ENCODE measurements at places on chromosomes 11 and 22. TPM values are rescaled to one million over a fixed set of nuclear protein-coding genes. Genes with fewer than 3 reads are reported as not detected.
A peak's percentile ranks its signal among the peaks of the same experiment; 100 is the strongest.

ANO1 gene
- total RNA-seq: not detected

DNA sequence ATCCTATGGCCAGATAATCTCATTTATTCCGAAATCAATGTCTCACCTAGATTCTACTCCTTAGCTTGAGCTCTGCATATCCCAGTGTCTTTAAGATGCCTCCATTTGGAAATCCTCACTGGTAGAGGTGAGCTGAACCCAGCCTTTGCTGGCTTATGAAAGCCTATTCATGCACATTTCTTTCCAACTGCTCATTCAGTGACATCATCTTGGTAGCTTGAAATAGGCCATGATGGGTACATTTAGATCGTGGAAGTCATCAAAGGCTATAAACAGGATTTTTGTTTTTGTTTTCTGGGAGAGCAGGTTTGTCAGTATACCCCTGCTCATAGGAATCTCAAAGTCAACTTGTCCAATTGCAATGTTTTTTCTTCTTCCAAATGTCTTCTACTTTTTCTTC is 6.0 kb downstream of the NXPE1 start:
- no peaks in the 10 kb centered on the region for H3K36me3 ChIP-seq
- DNase-seq: no peak
- no peak overlapping the region for H3K4me3 ChIP-seq

DNA sequence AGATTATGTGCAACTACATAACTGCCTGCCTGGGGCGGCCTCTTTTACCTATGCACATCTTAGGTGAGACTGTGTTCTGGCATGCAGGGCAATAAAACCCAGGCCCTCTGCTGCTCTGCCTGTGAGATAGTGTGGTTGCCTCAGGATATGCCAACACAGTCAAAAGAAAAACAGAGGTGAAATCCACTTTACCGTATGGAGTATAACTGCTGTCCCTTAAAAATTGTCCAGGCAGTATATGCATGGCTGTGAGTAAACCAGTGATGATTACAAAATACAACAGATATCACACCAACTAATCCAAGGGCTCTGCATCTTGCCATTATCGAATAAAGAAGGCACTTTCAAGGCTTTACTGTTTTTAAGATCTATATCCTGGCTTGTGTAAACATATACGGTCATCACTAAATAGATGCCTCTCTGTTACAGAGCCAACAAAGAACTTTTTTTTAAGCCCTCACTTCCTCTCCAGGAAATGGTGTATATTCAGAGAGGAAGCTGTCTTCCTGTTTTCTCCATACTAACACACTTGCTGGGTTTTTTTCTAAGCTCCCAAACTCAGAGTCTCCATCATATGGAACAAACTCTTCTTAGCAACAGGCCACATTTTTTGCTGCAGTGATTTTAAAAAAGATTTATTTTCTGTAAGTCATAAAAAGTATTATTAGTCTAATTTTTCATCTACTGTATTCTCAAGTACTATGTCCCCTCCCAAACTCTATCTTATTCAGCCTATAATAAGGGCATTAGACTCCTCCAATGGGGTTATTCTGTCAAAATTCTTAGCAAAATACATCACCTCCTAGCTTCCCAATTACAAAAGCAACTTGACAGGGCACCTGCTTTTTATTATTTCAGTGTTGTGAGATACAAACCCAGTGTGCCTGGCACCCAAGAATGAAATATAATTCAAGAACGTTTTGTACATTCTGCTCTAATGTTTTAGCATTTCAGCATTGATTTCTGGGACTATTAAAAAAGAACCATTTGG is 135.2 kb downstream of the MAML2 start:
- H3K27ac ChIP-seq: peak overlapping the region; percentile 21
- no peaks in the 10 kb centered on the region for H3K27me3 ChIP-seq
- peak overlapping the region; percentile 10 for H3K4me3 ChIP-seq
- no peaks in the 10 kb centered on the region for H3K36me3 ChIP-seq
- peaks cover 91% of the 10 kb centered on the region for H3K4me1 ChIP-seq

EPS8L2 gene
- total RNA-seq: 7.8 TPM

GRCh38 chr11:110525883-110526282 is 96.1 kb downstream of the FDX1 start:
- H3K36me3 ChIP-seq: no peaks in the 10 kb centered on the region
- DNase-seq: no peak

SYT12 gene
- total RNA-seq: not detected

OR52I1 gene
- total RNA-seq: not detected

SAA4 gene
- not detected for total RNA-seq

GRCh38 chr22:49674479-49675050 is 153.1 kb downstream of the BRD1 start:
- no peak for DNase-seq
- H3K27ac ChIP-seq: no peak overlapping the region
- no peaks in the 10 kb centered on the region for H3K36me3 ChIP-seq
- H3K27me3 ChIP-seq: peaks cover 11% of the 10 kb centered on the region

GRCh38 chr11:103234974-103235373 is 125.7 kb downstream of the DYNC2H1 start:
- DNase-seq: no peak
- H3K4me1 ChIP-seq: no peaks in the 10 kb centered on the region
- no peak overlapping the region for H3K4me3 ChIP-seq

SMC1B gene
- 0.38 TPM for total RNA-seq

DNA sequence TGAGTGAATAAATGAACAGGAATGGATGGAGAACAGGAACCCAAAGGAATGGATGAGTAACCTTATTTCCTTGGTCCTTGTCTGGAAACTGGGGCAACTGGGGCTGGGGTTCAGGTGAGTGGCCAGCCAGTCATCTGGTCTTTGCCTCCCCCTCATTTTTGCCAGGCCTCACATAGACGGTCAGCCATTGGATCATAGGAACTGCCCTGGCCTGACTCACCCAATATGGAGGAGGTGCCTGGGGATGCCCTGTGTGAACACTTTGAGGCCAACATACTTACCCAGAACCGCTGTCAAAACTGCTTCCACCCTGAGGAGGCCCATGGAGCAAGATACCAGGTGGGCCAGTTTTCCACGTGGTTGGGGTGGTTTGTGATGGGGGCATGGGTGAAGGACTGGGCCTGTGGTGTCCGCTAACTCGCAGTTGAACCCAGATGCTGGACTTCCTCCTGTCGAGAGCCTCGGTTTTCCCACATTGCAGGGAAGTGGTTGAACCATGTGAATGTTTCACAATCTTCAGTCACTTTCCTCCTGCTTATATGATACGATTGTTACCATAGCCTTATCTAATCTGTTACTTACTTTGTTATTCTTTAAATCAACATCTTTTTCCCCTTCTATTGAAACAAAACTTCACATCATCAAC is 4.4 kb downstream of the TRIOBP start:
- no peaks in the 10 kb centered on the region for H3K27me3 ChIP-seq
- DNase-seq: no peak
- H3K4me1 ChIP-seq: peaks cover 1% of the 10 kb centered on the region
- H3K4me3 ChIP-seq: no peak overlapping the region
- no peak overlapping the region for H3K27ac ChIP-seq

EXPH5 gene
- total RNA-seq: 0.85 TPM

GRCh38 chr11:117045196-117045595 is 53.0 kb downstream of the SIK3 start:
- no peak overlapping the region for H3K4me3 ChIP-seq
- H3K27me3 ChIP-seq: no peaks in the 10 kb centered on the region
- H3K27ac ChIP-seq: no peak overlapping the region
- no peak for DNase-seq
- no peaks in the 10 kb centered on the region for H3K36me3 ChIP-seq

TH gene
- not detected for total RNA-seq

HBB gene
- total RNA-seq: not detected

NOX4 gene
- not detected for total RNA-seq

- no peaks in the 10 kb centered on the region for H3K4me1 ChIP-seq
- DNase-seq: no peak
These were observed 20.5 kb upstream of the CLPB start for GRCh38 chr11:72454791-72455190.

SNX15 gene
- 21.6 TPM for total RNA-seq

- H3K4me1 ChIP-seq: peaks cover 24% of the 10 kb centered on the region
- peak overlapping the region; percentile 89 for H3K27ac ChIP-seq
- DNase-seq: peak; percentile 40
- H3K36me3 ChIP-seq: no peaks in the 10 kb centered on the region
- H3K27me3 ChIP-seq: no peaks in the 10 kb centered on the region
- peak overlapping the region; percentile 69 for H3K4me3 ChIP-seq
These were observed 536 bp downstream of the YWHAH start for GRCh38 chr22:31944700-31945442.

DNA sequence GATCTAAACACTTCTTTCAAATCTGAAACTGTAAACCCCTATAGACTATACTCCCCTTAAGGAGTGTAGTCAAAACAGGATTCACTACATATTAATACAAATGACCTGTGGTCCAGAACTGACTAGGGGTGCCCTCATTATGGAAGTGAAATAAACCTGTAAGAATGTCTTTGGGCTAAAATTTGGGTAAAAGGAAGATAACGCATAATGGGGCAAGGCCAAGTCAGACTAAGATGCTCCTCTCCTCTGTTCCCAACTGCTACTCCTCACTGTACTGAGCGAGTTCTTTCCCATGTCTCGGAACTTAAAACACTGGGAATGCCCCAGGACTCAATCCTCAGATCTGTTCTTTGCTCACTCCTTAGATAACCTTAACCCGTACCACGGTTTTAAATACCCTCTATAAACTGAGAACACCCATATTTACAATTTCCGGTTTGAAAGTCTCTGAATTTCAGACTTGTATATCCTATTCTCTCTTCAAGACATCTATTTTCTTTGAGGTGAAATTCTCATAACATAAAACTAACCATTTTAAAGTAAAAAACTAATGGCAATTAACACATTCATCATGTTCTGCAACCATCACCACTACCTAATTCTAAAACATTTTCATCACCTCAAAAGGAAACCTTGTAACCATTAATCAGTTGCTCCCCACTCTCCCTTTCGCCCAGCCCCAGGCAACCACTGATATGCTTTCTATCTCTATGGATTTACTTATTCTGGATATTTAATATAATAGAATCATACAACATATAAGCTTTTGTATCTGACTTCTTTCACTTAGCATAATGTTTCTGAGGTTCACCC is 4.0 kb downstream of the THAP12 start:
- H3K27me3 ChIP-seq: no peaks in the 10 kb centered on the region
- DNase-seq: no peak
- no peak overlapping the region for H3K4me3 ChIP-seq
- H3K36me3 ChIP-seq: no peaks in the 10 kb centered on the region

GRCh38 chr22:29997107-29997506 is 83.2 kb upstream of the HORMAD2 start:
- H3K4me1 ChIP-seq: no peaks in the 10 kb centered on the region
- peaks cover 15% of the 10 kb centered on the region for H3K36me3 ChIP-seq
- DNase-seq: no peak
- H3K27ac ChIP-seq: no peak overlapping the region

- no peak for DNase-seq
- no peak overlapping the region for H3K27ac ChIP-seq
- no peaks in the 10 kb centered on the region for H3K36me3 ChIP-seq
- no peak overlapping the region for H3K4me3 ChIP-seq
- peaks cover 8% of the 10 kb centered on the region for H3K27me3 ChIP-seq
- H3K4me1 ChIP-seq: no peaks in the 10 kb centered on the region
These were observed 1.4 kb upstream of the ABCC8 start for GRCh38 chr11:17478070-17478469.

DNA sequence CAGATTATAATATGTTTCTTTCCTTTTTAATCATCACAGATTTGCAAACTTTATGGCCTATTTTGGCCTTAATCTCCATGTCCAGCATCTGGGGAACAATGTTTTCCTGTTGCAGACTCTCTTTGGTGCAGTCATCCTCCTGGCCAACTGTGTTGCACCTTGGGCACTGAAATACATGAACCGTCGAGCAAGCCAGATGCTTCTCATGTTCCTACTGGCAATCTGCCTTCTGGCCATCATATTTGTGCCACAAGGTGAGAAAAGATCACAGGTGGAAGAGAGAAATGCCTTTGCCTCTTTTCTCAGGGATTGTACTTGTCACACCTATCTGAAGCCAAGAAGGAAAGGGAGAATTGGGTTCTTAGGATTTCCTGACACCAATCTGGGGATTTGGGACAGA is 36.9 kb downstream of the SLC22A9 start:
- H3K36me3 ChIP-seq: no peaks in the 10 kb centered on the region
- no peak overlapping the region for H3K27ac ChIP-seq
- no peaks in the 10 kb centered on the region for H3K4me1 ChIP-seq
- no peak for DNase-seq
- peaks cover 3% of the 10 kb centered on the region for H3K27me3 ChIP-seq

- no peak for DNase-seq
- H3K4me1 ChIP-seq: peaks cover 26% of the 10 kb centered on the region
- no peak overlapping the region for H3K4me3 ChIP-seq
- peak overlapping the region; percentile 16 for H3K27ac ChIP-seq
- H3K36me3 ChIP-seq: peaks cover under 1% of the 10 kb centered on the region
These were observed 8.5 kb downstream of the PIM3 start for GRCh38 chr22:49968831-49969661.

DNA sequence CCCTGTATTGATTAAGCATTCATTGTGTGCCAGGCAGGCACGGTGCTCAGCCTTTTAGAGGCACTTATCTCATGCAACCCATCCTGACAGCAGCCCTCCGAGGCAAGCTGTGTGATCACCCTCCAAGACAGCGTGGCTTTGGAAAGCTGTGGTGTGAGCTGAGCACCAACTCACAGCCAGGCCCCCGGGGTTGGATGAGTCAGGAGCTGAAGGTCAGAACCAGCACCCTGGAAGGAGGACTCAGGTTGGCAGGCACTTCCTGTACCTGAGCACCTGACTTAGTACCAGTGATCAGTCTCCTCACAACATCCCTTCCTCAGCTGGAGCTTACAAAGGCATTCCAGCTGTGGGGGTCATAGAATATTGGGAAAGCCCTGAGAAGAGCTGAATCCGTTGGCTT is 9.0 kb downstream of the PATZ1 start:
- no peak for DNase-seq
- peaks cover 68% of the 10 kb centered on the region for H3K36me3 ChIP-seq
- H3K27ac ChIP-seq: no peak overlapping the region
- H3K27me3 ChIP-seq: no peaks in the 10 kb centered on the region
- peaks cover 27% of the 10 kb centered on the region for H3K4me1 ChIP-seq

DNA sequence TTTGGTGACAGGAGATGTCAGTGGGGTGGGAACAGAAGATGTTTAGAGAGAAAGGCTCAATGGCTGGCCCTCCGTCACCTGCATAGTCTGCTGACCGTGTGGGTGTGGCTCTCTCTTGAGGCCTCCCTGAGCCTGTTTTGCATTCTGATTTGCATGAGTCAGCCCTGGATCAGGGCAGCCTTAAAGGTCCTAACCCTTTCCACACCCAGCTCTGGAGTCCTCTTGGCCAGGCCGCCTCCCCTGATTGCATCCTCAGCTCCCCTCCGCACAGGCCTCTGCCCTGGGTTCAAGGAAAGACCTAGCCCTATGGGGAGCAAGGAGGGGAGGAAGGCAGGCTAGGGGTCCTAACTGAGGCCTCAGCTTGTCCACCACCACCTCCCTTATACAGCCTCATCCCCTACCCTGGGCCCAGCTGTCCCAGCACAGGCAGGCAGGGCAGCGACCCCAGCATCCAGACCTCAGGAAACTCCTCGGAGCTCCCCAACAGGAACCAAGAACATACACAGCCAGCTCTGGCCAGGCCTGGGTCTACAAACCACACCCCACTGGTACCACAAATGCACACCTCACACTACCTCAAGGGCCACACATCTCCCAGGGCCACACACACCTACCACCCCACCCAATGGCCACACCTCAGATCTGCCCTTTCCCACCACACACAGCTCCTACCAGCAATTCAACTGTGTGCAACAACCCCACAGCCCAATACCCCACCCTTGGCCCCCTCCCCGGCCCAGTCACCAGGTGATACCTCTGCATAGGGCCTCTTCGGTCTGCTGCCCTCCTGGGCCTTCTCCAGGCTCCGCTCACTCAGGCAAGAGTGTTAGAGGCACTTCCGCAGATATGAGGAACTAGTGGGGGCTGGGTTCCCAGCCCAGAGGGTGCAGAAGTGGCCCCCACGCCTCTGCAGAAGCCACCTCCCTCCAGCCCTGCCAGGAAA is 13.7 kb downstream of the ARAP1 start:
- no peak for DNase-seq
- H3K36me3 ChIP-seq: no peaks in the 10 kb centered on the region
- H3K27ac ChIP-seq: peak overlapping the region; percentile 81
- H3K4me1 ChIP-seq: peaks cover 80% of the 10 kb centered on the region
- no peak overlapping the region for H3K4me3 ChIP-seq
